ENCODE measurements at places on chromosomes 4 and X.

- peak; percentile 71 for DNase-seq
Measured at GRCh38 chr4:75672461-75673026, 667 bp downstream of the G3BP2 start.

- no peak for DNase-seq
Measured at GRCh38 chr4:181477591-181477990, 765.6 kb upstream of the TENM3 start.

GRCh38 chr4:184978211-184978610 is 40.1 kb upstream of the HELT start:
- no peak for DNase-seq

- DNase-seq: no peak
Measured at GRCh38 chrX:44937606-44938005, 64.6 kb downstream of the KDM6A start.

- DNase-seq: no peak
Measured at GRCh38 chrX:1502241-1502640, 34.7 kb downstream of the P2RY8 start.

DNA sequence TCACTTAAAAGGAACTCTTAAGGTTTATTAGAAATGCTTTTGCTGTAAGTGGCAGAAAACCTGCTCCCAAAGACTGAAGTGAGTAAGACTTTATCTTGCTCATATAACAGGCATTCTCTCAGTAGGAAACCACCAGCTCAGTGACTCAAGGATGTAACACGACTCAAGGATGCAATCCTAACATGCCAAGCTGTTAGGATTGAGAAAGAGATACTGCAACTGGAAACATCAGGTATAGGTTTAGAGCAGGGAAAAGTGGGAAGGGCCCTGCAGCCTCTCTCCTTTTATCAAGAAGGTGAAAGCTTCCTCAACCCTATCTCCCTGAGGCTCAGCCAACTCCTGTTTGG is 11.9 kb upstream of the SLC9A7 start:
- no peak for DNase-seq

DNA sequence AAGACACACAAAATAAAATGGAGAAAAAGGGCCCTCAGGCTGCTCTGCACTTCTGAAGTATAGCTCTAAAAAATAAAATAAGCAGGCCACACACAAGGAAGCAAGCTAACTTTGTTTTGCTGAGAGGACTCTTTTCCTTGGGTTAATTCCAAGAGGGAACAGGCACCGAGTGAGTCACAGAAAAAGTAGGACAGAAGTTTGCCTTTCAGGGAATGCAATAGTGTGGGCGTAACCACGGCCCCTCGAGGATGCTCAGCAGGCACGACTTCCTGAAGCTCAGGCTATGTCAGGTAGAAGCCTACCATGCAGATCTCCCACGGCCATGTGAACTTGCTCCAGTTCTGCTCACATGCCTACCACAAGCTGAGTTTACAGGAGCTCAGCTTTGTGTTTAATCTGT is 22.1 kb downstream of the PPP1R2C start:
- no peak for DNase-seq

- DNase-seq: no peak
Measured at GRCh38 chr4:39710098-39710896, 12.4 kb downstream of the UBE2K start.

GRCh38 chr4:94466371-94466770 is 14.6 kb downstream of the PDLIM5 start:
- no peak for DNase-seq

DNA sequence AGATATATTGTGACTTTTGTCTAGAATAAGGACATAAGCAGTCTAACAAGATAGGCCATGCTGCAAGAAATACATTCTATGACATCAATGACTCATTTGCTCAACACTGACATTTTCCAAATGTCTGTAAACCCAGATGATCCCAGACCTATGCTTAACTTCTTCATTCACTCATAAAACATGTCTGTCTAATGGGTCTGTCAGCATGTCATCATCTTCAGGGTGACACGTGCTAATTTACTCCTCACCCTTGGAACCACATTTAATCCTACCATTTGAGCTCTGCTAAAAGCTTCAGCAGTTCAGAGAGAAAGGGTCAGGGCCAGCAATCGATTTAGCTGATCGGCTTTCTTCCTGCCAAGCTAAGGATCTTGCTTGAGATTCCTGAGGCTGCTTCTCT is 109.4 kb upstream of the MAP3K15 start:
- no peak for DNase-seq

DNA sequence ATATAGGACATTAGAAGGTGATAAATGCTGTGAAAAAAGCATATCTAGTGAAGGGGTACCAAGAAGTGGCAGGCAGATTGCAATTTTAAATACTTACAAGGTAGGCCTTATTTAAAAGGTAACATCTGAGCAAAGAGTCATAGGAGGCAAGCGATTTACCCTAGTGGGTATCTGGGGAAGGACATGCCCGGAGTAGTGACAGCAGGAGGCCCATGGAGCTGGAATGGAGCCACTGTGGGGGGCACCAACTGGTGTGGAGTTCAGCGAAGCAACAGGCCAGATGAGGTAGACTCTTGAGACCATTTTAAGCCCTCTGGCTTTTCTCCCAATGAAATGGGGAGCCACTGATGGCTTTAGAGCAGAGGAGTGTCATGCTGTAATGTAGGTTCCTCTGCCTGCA is 37.3 kb downstream of the SEC24D start:
- DNase-seq: no peak

- no peak for DNase-seq
Measured at GRCh38 chr4:44368413-44369167, 80.0 kb downstream of the KCTD8 start.

- no peak for DNase-seq
Measured at GRCh38 chrX:38985375-38985774, 184.1 kb downstream of the MID1IP1 start.

- DNase-seq: no peak
Measured at GRCh38 chr4:11415409-11416070, 13.2 kb downstream of the HS3ST1 start.

- no peak for DNase-seq
Measured at GRCh38 chr4:164485136-164485535, 268.8 kb upstream of the SMIM31 start.

- no peak for DNase-seq
Measured at GRCh38 chrX:470686-471085, 84.0 kb upstream of the PPP2R3B start.

- DNase-seq: no peak
Measured at GRCh38 chrX:105526431-105526830, 295.9 kb upstream of the NRK start.

DNA sequence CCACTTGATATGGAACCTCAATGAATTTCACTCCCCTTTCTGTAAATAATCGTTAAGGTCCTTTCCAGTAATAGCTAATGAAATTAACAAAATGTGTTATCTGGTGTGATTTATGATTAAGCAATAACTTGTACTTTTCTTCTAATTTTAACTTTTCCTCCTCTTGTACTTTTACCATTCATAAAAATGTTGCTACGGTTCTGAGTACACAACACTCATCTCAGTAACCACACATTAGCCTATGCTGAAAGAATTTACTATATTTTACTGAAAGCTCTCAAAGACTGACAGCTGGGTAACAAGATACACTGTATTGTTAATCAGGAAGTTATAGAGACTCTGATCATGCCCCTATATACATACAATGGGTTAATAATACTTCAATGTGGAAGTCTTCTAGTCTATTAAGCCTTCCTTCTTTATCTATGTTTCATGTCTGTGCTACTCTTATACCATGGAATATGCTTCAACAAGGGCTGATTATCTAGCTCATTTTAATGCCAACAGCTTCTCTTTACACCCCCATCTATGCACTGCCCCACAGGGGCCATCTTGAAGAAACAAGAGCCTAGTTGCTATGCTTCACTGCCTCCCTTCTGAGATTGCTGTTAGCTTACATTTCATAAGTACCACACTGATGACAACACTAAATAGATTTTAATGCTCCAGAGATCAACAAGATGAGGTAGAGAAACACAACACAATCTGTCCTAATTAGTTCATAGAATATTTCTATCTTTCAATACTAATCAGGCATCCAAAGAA is 39.1 kb downstream of the LAMP2 start:
- no peak for DNase-seq

DNA sequence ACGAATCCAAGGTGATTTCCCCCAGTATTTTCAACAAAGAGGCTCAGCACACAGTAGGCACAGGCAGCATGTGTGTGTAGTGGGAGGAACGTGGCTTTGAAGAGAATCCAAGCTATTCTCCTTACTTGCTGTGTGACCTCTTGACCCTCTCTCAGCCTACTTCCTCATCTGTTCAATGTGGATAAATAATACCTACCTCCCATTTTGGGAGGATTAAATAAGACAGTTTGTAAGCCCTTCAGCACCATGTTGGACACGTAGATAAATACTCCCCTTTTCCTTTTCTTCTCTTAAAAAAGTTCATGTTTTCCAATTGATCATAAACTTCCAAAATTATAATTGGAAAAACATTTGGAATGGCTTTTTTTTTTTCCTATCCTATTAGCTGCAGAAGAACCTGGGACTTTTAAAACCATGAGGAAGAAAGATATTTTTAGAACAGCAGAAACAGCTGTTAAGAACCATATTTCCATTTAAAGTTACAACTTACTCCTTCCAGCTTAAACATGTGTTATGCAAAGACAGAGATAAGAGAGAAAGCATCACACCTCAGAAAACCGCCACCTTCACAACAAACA is 56.1 kb upstream of the TMEM131L start:
- DNase-seq: no peak

DNA sequence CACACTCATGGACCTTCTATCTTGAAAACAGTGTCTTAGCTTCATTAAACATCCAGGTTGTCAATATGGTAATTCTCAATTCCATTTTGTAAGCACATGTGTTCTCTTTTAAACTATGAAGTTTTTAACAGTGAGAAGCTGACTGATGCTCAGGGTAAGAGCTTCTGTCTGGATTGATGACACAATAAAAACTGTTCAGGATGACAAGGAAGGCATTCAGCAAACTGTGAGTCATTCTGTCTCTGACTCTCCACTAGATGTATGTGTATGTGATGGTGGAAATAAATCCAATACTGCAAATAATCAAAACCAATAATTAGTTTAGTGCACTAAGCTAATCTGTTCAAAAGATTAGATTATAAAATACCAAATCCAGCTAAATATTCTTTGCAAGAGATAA is 115.3 kb upstream of the ARX start:
- DNase-seq: no peak
